Fibroblast of mammary gland (primary cell): ENCODE measurements at places on chromosomes 6 and 20.

DNA sequence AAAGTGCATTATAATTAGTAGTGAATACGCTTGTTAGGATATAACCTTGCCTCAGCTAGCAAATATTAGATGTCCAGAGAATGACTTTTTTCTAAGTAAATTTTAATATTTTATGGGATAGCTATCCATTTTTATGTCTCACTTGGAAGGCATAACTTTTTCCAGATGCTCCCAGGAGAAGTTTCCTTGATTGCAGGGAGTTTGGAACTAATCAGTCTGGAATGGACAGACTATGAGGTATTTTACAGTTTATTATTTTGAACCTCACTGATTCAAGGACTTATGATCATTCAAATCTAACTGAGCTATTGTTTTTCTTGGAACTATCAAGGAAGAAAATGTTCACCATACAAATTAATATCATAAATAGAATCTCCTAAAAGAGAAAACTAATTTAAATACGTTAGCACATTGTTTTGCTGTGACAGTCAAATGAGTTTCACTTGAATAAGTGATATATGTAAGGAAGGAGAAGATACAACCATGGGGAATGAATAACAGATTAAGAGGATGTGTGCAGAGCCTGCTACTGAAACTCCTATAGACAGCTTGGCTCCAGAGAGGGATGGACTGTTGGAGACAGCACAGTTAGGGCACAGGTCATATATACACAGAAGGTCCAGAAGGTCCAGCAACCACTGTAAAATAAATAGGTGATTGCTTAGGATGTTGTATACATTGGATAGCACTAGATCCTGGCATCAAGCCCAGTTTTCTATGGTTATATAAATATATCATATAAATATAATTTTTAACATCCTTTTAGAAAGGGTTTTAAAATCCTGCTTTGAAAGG, 20.6 kb upstream of the LCA5 start:
- peak; percentile 15 for DNase-seq

- DNase-seq, result no peak
Observed at GRCh38 chr6:125751334-125751916, 2.0 kb downstream of the HEY2 start.

- DNase-seq, result no peak
Observed at GRCh38 chr20:24149881-24150307, 161.3 kb upstream of the GGTLC1 start.

DNA sequence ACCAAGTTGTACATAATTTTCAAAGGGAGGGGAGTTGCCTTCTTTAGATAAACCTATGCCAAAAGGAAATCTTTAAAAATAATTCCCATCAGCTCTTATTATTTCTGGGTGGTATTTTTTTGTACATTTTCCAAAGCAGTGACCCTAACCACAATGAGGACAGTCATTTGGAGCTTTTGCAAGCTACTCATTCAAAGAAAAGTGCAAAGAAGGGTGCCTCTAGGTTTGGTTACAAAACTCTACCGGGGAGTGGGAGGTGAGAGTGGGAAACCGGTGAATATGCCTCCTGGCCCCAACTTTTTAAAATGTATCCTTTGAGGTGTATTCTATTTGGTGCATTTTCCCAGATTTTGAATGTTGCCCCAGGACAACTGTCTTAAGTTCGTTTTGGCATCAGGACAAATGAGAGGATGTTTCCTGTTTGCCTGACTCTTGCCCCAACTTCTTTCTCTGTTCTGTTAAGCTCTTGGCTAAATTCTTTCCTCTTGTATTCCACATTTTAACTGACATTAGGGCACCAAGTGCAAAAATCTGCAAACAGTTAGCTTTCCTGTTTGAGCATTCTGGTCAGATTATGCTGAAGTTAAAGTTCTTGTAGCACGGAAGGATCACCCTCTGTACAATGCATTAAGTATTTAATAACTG, 78.9 kb downstream of the SLX4IP start:
- DNase-seq, result peak; percentile 61
